ENCODE measurements at places on chromosomes 16 and 17.
A peak's percentile ranks its signal among the peaks of the same experiment; 100 is the strongest.

- no peak for DNase-seq
Measured at GRCh38 chr16:76854234-76854633, 336.8 kb upstream of the MON1B start.

DNA sequence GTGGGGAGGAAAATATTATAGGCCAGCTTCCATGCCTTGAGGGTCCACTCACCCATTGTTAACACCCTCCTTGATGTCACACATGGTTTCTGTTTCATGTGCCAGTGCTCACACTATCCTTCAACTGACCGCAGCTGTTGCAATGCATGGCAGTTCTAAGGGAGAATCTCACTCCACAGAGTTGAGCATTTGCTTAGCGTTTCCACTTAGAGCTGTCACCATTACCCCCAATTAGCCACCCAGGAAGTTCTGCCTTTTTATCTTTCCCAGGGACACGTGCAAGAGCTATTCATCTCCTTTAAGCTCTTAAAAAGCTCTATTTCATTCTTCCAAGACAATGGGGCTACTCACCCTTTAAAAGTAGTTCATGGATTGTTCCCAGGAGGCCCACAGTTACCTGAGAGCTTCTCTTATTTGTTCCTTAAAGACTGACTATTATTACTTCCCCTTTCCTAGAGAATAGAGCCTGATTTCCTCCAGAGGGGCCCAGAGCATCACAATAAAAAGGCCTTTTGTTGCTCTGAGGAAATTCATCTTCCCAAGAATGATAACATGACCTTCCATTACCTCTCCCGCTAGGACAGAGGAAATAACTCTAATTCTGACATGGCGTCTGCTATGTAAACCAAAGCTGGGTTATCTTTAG, 126.8 kb downstream of the CACNG3 start:
- DNase-seq, result no peak

- no peak for DNase-seq
Measured at GRCh38 chr17:27380551-27380950, 75.7 kb upstream of the KSR1 start.

- no peak for DNase-seq
Measured at GRCh38 chr17:21176773-21177395, 37.1 kb downstream of the TMEM11 start.

DNA sequence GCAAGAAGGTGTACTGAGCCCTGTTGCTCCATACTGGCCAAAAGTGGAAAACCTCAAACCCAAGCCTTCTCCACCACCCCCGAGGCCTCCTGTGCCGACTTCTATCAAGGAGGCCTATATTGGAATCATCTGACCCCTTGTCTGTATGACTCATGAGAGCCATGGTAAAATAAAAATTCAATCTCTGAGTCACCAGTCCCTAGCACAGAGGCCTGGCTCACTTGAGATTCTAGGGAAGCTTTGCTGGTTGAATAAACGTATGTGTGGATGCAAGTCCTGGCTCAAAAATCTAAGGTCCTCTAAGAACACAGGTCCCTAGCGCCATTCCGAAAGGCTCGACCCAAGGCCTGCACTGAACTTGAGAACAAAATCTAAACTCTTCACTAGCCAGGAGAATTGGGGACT, 15.0 kb downstream of the NSMCE1 start:
- peak; percentile 81 for DNase-seq

GRCh38 chr16:76441876-76442275, 164.7 kb downstream of the CNTNAP4 start:
- no peak for DNase-seq

- DNase-seq, result no peak
Measured at GRCh38 chr17:17525311-17525710, 29.1 kb upstream of the RASD1 start.

DNA sequence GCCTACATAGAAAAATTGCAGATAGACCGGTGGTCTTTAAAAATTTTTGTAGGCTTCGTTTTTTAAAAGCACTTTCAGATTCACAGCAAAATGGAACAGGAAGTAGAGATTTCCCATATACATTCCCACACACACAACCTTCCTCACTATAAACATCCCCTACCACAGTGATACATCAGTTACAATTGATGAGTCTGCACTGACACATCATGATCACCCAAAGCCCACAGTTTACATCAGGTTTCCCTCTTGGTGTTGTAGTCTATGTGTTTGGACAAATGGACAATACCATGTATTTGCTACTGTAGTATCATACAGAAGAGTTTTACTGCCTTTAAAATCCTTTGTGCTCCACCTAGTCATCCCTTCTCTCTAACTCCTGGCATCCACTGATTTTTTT, 113.9 kb upstream of the ADAMTS18 start:
- DNase-seq, result peak; percentile 38

- no peak for DNase-seq
Measured at GRCh38 chr16:67395105-67395457, 1.8 kb upstream of the TPPP3 start.

DNA sequence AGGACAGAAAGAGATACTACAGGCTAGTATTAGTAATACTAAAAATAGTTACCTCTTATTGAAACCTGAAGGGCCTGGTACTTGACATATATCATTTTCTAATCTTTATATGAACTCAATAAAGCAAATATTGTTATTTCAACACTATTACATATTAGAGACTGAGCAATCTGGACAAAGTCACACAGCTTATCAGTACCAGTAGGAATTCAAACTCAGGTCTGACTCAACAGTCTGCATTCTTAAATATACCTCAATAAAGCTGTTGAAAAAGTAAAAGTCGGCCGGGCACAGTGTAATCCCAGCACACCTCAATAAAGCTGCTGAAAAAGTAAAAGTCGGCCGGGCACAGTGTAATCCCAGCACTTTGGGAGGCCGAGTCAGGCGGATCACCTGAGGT, 67.4 kb downstream of the KANSL1 start:
- no peak for DNase-seq

GRCh38 chr16:68091380-68092261, 6.5 kb downstream of the NFATC3 start:
- DNase-seq, result peak; percentile 56

DNA sequence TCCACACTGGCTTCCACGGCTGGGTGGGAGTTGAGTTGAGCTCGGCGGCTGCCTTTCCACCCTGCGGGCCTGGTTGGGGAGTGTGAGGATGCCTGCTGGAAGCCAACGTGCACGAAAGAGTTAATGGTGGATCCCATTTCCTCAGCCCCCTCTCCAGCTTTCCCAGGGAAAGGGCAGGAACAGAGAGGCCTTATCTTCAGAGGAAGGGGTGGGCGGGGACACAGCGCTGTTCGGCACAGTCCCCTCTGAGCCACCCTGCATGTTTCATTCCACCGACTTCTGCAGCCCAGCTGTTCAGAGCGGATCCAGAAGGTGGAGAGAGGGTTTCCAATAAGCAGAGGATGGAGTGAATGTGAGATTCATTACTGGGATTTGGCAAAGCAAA, 295.3 kb downstream of the SEC14L1 start:
- DNase-seq, result peak; percentile 64

- peak; percentile 20 for DNase-seq
Measured at GRCh38 chr17:1390432-1391367, 9.3 kb downstream of the YWHAE start.

DNA sequence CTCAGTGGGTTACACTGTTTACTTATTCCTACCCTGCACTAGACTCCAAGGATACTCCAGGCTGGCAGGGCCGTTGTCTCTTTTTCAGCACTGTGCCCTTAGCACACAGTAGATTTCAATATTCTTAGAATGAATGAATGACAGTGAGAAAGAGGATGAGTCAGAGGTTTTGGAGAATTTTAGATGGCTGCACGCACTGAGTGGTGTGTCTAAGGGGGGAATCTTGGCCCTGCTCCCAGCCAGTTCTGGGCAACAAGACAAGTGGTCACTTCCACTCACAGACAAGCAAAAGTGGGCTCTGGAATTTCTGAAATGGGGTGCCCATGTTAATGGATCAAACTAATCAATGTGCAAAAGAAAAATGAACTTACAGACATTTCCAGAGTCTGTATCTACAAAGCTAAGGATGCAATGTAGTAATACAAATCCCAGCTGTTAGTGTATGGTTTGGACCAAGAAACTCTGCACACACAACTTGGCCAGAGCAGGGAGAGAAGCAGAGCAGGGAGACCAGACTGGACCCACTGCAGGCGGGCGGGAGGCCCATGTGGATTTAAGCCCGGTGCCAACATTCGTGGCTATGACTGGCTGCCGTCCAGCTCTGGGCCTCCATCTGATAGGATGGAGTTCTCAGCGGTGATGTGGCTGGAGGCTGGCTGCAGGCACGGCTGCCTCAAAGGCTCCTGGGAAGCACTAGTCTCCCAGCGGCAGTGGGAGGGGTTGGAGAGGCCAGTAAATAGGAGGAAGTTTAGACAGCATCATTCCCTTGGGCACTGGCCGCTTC, 95.6 kb upstream of the CDYL2 start:
- DNase-seq, result peak; percentile 66

DNA sequence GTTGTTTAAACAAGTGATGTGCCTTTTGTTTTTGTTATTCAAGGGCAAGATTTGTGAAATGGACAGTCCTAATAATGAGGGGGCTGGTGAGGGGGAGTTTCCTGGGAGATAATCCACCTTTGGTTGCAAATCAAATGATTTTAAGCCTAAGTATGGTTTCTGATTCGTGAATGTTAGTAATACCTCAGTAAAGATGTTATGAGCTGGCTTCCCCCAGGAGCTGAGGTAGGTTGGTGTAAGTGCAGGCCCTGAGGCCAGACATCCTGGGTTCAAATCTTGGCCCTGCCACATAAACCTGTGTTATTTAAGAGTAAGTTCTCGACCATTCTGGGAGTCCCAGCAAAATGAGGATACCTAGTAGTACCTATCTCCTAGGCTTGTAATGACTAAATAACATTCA, 1.5 kb downstream of the SNX29 start:
- no peak for DNase-seq

- no peak for DNase-seq
Measured at GRCh38 chr16:4583906-4584305, 27.8 kb downstream of the C16orf96 start.

- DNase-seq, result no peak
Measured at GRCh38 chr17:60137731-60138130, 12.0 kb upstream of the CA4 start.

DNA sequence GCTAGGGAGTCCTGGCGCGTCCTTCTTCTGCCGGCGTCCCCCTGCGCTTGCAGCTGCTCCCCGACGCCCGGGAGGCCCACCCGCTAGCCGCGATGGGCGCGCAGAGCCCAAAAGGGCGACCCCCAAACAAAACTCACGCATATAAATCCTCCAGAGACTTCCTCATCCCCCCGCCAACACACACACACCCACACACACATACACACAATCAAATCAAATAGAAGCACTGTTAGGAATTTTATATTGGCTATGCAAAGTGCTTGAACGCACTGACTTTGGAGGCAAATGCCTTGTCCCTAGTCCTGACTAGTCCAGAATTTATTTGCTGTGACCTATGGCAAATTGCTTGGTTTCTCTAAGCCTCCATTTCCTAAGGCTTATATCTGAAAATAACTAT, 23.8 kb upstream of the CRYM start:
- no peak for DNase-seq

DNA sequence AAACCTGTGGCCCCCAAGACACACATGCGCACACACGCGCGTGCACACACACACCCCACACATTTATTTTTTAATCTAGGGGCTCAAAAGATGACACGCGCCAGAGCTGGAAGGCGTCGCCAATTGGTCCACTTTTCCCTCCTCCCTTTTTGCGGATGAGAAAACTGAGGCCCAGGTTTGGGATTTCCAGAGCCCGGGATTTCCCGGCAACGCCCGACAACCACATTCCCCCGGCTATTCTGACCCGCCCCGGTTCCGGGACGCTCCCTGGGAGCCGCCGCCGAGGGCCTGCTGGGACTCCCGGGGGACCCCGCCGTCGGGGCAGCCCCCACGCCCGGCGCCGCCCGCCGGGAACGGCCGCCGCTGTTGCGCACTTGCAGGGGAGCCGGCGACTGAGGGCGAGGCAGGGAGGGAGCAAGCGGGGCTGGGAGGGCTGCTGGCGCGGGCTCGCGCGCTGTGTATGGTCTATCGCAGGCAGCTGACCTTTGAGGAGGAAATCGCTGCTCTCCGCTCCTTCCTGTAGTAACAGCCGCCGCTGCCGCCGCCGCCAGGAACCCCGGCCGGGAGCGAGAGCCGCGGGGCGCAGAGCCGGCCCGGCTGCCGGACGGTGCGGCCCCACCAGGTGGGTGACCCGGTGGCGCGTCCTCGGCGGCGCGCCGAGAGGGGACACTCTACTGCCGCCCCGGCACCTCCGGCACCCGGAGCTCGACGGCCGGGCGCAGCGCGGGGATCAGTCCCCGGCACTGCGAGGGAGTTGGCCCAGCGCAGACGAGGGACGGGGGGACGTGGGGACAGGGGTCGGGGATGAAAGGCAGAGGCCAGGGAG, at the start of gene STAT5A:
STAT5A (plus strand) TSS at position 522 of the 826 bp plus-strand sequence. CDS start 914 bp downstream, outside the sequence.
- DNase-seq, result peak; percentile 70

DNA sequence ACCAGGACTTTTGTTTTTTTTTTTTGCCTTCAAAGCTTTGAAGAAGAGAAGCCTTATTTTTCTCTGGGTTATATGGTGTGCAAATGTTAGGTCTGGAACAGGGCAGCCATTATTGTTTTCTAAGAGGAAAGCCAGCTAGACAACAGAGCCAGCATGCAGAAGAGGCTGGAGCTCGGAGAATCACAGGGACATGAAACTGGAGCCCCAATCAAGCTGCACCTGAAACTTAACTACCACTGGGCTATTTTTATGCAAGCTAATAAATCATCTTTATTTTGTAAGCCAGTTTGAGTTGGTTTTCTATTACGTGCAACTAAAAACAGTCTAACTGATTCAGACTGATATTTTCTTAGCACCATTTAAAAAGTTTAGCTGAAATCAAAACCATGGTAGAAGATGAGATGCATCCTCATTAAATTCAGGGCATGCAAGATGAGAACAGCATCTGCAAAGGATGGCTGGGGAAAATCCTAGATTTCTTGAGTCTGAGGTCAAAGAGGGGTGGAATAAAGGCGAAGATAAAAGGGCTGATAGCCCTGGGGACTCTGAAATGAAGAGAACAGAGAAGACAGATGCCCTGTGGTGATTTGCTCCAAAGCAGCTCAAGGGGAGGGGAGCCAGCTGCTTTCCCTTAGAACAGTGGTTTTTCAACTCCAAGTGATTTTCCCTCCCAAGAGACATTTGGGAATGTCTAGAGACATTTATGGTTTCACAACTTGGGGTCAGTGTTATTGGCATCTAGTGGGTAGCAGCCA, 177.1 kb upstream of the WSCD1 start:
- DNase-seq, result no peak

DNA sequence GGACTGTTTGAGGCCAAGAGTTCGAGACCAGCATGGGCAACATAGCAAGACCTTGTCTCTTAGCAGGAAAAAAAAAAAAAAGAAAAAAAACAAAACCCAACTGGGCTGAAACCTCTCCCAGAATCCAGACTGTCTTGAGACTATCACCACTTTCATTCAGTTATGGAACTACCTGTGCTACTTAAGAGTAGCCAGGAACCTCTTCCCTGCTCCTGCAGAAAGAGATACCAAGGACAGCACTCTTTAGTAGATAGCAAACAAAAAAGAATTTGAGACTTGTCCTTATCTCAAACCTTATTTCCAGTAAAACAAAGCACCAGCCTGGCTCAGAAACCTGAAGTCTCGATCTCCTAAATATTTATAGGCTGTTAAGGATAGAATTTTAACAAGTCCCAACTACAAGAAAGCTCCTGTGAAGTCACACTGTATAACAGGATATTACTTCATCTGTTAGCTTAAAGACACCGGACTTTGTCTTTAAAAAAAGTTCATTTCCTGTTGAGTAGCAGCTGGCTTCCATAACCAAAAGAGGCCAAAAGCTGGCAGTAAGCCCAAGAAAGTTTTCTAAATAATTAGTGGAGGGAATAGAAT, 5.1 kb downstream of the CDR2 start:
- peak; percentile 49 for DNase-seq

GRCh38 chr17:19770985-19771735, 23.1 kb upstream of the ALDH3A1 start:
- DNase-seq, result no peak

Measured in fibroblast of skin of abdomen (primary cell).